Breast epithelium (tissue), 4 donors: ENCODE measurements at places on chromosomes 12 and 14.

DNA sequence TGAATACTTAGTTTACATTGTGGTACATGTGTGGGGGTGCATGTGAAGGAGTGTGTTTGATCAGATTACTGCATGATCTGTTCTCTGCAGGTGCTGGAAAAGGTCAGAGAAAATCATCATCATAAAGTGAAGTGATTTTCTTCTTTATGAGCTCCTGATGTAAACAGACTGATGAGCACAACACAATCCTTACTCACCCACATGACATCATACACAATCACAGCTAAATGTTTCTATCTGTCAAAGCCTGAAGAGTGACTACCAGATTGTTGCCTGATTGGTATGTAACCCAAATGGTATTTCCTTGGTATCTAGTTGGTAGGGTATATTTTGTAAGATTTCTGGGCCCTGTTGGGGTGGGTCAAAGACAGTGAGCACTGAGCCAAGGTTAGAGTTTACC lies 270.8 kb downstream of the FOXG1 start:
- no peak for DNase-seq

- DNase-seq, result no peak
Observed at GRCh38 chr14:79370969-79371368, 840.3 kb downstream of the DIO2 start.

GRCh38 chr14:87615822-87616679 lies 376.9 kb downstream of the GALC start:
- DNase-seq, result no peak

GRCh38 chr12:115882936-115883335 lies 394.6 kb downstream of the MED13L start:
- DNase-seq, result no peak

GRCh38 chr12:48782457-48783395 lies 6.2 kb downstream of the ADCY6 start:
- DNase-seq, result no peak

GRCh38 chr12:87039536-87039935 lies 783.3 kb upstream of the MGAT4C start:
- no peak for DNase-seq

DNA sequence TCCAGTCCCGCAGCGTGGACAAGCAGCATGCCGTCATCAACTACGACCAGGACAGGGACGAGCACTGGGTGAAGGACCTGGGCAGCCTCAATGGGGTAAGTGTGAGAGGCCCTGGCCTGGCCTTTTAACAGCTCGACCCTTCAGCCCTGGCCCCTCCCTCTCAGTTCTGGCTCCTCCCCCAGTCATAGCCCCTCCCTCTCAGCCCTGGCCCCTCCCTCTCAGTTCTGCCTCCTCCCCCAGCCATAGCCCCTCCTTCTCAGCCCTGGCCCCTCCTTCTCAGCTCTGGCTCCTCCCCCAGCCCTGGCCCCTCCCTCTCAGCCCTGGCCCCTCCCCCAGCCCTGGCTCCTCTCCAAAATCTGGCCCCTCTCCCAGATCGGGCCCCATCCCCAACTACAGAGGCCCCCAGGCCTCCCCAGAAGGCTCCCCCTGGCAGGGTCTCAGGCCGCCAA lies 11.2 kb downstream of the CEP170B start:
- no peak for DNase-seq

DNA sequence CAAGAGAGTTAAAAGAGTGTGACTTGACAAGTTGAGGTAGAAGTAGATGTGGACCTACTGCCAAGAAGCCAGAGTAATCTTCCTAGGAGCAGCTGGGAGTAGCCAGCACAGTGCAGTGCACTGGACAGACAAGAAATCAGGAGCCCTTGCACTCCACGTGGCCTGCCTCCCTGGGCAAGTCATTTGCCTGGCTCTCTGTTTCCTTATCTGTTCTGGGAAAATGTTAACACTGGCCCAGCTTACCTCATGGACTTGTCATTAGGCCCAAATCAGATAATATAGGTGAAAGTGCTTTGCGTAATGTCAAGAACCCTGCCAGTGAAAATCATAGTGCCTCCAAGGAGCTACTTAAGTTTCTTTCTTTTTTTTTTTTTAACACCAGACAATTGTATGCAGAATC lies 19.2 kb downstream of the SLC7A8 start:
- DNase-seq, result no peak

DNA sequence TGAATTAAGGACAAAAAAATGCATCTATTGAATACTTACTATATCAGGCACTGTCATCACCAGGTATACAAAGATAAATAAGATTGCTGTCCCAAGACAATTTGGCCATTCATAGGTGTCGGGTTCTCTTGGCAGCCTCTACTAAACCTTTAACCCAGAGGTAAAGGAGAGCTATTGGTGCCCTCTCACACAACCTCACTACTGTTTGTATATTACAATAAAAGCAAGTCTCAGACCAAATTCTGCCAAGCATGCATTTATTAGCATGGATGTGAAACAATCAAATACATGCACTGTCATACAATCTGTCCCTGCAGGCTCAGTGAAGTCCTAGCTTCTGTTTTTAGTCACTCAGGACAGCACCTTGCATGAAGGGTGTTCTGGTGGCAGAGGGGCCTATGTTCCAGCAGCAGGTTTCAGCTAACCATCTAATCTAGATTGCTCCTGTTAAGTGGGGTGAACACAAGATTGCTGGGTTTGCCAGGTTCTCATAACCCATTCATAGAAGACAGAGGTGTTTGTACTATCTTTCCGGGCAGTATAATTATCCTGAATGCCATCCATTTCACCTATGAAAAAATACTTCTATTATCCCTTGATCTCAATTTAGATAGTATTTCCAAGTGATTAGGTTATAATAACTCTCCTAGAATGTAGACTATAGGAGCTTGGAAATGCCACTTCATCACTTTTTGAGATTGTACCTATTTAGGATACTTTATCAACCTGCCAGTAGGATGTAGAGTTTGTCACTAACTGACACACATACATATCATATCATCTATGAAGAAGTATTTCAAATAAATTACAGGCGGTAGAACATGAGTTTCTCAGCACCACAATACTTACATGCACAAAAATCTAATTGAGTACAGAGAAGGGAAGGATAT lies 254.0 kb upstream of the KRR1 start:
- no peak for DNase-seq

DNA sequence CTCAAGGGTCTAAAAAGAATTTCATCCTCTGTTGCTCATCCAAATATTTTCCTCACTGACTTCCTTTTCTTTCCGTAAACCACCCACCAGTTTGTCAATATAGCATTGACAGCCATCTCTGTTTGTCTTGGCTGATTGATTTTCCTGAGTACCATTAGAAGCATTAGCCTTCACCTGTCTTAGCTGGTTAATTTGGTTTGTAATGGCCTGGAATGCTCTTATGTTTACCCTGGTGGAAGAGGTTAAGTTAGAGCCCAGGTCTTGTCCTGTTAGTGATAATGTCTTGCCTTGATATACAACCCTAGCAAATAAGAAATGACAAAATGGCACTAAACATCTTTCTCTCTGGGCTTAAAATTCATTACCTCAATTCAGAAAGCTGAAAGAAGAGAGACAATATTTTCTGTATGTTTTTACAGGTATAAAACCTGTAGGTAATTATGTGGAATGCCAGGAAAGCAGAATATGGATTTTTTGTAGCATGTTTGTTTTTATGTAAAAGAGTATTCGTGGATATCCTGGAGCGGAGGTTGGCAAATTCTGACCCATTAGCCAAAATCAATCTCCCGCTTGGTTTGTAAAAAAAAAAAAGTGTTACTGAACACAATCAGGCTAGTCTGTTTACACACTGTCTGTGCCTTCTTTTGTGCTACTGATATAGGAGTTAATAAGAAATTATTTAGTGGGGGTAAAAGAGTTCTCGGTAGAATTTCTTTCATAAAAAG lies 224.4 kb upstream of the DAAM1 start:
- no peak for DNase-seq

GRCh38 chr14:97273540-97273939 lies 476.4 kb downstream of the VRK1 start:
- no peak for DNase-seq

DNA sequence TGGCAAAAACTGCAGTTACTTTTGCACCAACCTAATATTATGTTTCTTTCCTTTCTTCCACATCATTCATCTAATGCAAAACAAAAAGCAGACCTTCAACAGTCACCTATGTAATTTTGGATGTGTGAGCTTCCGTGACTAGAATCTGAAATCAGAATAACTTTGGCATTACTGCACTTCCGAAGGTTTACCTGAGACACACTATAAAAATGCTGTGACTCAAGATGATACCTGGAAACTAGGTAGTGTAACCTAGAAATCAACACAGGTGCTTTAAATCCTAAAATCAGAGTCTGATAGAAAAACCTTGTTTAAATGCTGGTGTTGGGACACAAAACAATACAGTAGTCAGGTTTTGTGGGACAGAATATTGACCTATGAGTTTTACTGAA lies 2.2 kb downstream of the BTBD7 start:
- no peak for DNase-seq

- no peak for DNase-seq
Observed at GRCh38 chr12:130933269-130933995, 20.3 kb upstream of the ADGRD1 start.

- no peak for DNase-seq
Observed at GRCh38 chr14:61315313-61315712, 6.1 kb upstream of the PRKCH start.

DNA sequence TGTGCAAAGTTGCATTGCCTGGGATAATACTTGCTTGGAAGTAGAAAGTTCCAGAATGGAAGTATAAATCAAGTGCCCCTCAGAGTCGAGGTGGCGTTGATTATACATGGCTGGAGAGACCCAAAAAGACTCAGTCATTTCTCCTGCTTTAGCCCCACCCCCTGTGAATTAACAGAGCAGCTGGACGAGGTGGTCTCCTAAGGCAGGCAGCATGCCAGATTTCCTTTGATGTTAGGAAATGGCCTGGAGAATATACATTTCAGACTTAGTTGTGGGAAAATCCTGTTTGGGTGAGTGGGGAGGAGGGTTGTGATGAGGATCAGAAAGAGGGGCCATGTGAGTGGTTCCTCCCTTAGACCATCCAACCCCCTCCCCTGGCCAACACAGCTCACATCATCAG lies 406.1 kb upstream of the TMPO start:
- no peak for DNase-seq

DNA sequence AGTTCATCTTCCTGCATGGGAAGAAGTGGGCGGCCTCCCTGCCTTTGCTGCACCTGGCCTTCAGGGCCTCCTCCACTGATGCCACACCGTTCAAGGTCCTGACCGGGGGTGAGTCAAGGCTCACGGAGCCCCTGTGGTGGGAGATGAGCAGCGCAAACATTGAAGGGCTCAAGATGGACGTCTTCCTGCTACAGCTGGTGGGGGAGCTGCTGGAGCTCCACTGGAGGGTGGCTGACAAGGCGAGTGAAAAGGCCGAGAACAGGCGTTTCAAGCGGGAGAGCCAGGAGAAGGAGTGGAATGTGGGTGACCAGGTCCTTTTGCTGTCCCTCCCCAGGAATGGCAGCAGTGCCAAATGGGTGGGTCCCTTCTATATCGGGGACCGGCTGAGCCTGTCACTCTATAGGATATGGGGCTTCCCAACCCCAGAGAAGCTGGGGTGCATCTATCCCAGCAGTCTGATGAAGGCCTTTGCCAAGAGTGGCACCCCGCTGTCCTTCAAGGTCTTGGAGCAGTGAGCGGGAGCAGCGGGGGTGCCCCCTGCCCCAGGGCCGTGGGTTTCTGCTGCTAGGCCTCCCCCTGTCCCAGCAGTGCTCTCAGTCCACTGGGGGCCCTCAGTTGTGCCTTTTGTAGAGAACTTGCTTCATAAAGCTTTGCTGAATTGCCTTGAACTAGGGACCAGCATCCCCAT lies 12.4 kb downstream of the CBLN3 start:
- no peak for DNase-seq

GRCh38 chr14:57748279-57748678 lies 117.6 kb downstream of the SLC35F4 start:
- no peak for DNase-seq

GRCh38 chr12:41604830-41605229 lies 416.7 kb downstream of the PDZRN4 start:
- no peak for DNase-seq

DNA sequence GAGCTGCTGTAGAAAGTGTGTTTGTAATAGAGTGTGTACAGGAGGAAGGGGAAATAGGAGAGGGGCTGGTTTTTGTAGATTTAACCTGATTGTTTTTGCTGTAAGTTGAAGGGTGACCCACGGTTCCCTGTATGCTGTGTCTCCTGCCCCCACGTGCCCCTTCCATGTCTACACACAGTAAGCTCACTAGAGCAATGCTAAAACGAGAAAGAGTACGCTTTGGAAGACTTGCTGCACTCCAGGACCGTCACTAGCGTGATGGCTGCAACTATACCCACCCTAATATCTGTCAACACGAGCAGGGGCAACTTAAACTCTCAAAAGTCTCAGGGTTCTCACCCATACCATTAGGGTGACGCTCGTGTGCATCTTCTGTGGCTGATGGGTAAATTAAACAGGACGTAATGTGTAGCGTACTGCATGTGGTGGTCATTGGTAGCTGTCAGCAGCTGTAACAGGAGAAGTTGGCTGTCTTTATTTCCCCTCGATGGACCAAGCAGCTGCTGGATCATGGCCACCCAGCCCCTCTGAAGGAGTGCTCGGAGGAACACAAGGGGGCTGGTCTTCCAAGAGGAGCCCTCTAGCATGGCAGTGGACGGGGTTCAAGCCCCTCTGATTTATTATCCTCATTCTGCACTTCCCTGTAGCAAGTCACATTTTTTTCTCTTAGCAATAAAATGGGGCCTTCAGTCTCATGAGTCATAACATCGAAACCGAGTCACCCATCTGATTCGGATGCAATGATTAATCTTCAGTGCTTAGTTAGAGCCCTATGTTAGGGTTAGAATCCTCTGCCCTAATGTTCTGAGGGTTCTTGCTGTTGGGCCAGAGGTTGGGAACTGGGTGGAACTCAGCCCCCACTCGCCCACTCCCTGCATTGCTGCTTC lies 14.0 kb downstream of the CCND2 start:
- DNase-seq, result no peak

GRCh38 chr14:36915081-36915480 lies 253.4 kb downstream of the PAX9 start:
- DNase-seq, result no peak

GRCh38 chr12:95463050-95463449 lies 10.9 kb upstream of the METAP2 start:
- no peak for DNase-seq

GRCh38 chr12:29858270-29858786 lies 74.6 kb upstream of the TMTC1 start:
- DNase-seq, result no peak

- DNase-seq, result no peak
Observed at GRCh38 chr12:59186451-59186850, 266.1 kb upstream of the LRIG3 start.

- no peak for DNase-seq
Observed at GRCh38 chr12:89770391-89770790, 61.8 kb upstream of the ATP2B1 start.

DNA sequence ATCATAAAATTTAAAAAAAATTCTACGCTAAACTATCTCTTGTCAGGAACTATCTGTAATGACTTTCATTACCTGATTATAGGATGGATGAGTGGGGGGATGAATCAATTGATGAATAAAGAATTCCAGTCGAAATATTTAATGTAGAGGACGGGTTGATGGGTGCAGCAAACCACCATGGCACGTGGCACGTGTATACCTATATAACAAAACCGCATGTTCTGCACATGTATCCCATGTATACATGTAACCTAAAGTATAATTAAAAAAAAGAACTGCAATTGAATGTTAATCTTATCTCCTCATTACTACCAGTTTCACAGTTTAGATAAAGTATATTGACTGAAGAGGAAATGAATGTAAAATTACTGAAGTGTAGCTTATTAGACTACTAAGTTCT lies 23.4 kb downstream of the LRRIQ1 start:
- DNase-seq, result no peak

- DNase-seq, result no peak
Observed at GRCh38 chr14:42965512-42965911, 1358.8 kb downstream of the LRFN5 start.
